ENCODE measurements at places on chromosomes 5 and 9.

GRCh38 chr5:6762697-6763096 is 49.5 kb downstream of the TENT4A start:
- no peak for DNase-seq

DNA sequence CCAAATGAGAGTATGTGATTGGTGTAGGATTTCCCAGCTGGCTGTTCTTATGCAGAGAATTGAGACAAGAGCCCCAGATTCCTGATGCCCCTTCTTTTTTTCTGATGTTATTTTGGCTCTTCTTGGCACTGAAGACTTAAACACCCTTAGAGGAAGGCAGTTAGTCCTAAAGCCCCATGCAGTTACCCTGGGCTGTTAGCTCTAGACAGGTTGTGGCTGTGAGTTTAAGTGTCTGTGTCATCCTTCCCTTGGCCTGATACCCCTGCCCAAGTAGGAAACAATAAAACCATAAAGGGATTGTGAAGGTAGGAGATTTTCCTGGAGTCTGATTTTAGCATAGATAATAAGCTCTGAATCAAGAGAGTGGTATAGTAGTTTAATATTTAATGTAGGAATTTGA is 13.2 kb downstream of the TNPO1 start:
- no peak for DNase-seq

- DNase-seq = no peak
Measured at GRCh38 chr9:15718423-15718822, 165.6 kb downstream of the CCDC171 start.

- DNase-seq = no peak
Measured at GRCh38 chr5:42495914-42496313, 72.7 kb downstream of the GHR start.

GRCh38 chr5:74037321-74037720 is 411.3 kb downstream of the ARHGEF28 start:
- no peak for DNase-seq

- peak; percentile 52 for DNase-seq
Measured at GRCh38 chr5:179608131-179608581, 15.3 kb downstream of the HNRNPH1 start.

DNA sequence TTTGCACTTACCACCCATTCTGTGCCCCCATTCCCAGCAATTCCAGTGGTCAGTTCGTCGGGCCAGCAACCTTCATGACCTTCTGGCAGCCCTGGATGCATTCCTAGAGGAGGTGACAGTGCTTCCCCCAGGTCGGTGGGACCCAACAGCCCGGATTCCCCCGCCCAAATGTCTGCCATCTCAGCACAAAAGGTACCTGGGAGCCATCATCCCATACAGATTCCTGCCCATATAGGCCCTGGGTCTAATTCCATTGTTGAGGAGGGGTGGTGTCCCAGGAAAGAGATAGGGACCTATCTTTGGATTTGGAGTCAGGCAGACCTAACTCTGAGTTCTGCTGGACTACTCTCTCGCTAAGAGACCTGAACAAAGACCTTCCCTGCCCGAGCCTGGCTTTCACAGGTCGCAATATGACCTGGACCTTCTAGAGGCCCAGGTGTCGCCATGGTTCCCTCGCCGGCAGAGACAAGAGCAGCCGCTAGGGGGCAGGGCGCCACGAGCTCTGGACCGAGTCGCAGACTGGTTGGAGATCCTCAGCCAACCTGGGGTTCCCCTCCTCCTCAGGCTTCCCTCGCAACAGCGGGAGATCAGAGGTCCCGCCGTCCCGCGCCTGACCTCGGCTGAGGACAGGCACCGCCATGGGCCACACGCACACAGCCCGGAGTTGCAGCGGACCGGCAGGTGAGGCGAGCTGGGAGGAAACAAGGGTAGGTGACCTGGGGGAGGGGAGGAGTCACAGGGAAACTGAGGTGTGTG is 3.1 kb downstream of the SLC4A9 start:
- DNase-seq = peak; percentile 68

DNA sequence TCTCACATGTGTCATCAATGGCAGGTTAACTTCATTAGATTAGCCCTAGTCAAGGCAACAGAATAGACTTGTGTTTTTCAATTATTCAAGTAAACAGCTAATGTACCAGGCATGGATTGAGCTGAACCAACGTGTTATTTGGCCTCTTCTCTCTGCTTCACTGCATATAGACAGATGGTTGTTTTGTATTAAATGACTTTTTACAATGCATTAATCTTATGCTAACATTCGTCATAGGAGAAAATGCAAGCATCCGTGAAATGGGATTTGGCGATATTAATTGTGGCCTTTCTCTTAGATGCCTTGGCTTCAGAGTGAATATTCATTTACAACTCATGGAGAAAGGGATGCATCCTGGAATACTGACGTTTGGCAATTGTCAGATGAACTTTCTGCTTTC is 208.0 kb downstream of the KCTD16 start:
- DNase-seq = no peak

GRCh38 chr5:152634586-152634985 is 229.5 kb upstream of the NMUR2 start:
- peak; percentile 60 for DNase-seq

- DNase-seq = no peak
Measured at GRCh38 chr5:2755681-2756171, 4.2 kb upstream of the IRX2 start.

DNA sequence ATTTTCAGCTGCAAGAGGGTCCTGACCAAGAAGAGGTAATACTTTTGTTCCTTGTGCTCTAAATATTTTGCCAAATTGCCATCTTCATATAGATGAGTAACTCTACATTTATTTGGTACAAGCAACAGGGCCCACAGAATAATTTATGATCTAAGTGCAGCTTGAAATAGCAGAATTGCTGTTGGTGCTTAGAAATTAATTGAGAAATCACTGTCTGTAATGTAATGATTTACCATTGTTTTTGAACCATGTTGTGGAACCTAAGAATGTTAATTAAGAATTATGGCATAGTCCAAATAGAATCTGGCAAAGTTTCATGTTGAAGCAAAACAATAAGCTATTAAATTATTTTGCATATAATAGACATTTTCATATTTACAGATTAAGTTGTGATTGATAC is 44.8 kb upstream of the NUDT12 start:
- DNase-seq = no peak

GRCh38 chr5:160333721-160334120 is 21.4 kb upstream of the CCNJL start:
- no peak for DNase-seq

- DNase-seq = no peak
Measured at GRCh38 chr5:175215906-175216305, 228.1 kb downstream of the DRD1 start.

- no peak for DNase-seq
Measured at GRCh38 chr5:115770466-115770865, 46.0 kb downstream of the CDO1 start.

GRCh38 chr5:106292654-106293053 is 1378.1 kb downstream of the EFNA5 start:
- DNase-seq = no peak

- no peak for DNase-seq
Measured at GRCh38 chr5:61805101-61805500, 473.0 kb downstream of the ZSWIM6 start.

DNA sequence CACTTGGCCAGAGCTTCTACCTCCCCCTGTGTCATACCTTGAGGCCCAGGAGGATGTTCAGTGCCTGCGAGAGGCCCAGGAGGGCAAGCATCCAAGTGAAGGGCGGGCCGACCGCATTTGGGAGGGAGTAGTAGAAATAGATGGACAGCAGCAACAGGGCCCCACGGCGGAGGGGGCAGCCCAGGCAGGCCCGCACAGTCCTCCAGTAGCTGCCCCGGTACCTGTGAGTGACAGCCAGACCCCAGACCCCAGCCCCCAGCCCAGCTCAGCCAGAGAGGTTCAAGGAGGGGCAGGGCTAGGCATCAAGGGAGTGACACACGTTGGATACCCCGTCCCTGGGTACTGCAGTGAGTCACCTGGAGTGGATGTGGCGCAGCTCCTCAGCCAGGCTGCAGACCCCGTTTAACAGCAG is 1.4 kb downstream of the STING1 start:
- DNase-seq = no peak

GRCh38 chr9:116178481-116179211 is 25.1 kb downstream of the PAPPA start:
- no peak for DNase-seq

DNA sequence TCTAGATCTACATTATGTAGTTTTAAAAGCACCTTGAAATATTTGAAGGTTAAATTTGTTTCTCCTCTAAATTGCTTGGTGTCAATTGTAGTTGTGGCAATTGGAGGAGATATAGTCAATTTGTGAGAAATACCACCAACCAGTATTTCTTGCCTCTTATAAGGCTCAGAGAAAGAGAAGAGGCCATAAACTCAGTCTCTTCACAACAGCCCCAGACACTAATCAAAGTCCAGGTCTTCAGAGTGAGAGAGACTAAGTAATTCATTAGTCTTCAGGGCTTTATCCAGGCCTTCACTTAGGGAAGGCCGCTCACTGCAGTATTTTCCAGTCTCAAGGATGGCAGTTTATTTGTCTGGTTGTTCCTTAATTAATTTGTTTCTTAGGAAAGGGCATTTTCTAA is 168.0 kb upstream of the RGMB start:
- DNase-seq = no peak

DNA sequence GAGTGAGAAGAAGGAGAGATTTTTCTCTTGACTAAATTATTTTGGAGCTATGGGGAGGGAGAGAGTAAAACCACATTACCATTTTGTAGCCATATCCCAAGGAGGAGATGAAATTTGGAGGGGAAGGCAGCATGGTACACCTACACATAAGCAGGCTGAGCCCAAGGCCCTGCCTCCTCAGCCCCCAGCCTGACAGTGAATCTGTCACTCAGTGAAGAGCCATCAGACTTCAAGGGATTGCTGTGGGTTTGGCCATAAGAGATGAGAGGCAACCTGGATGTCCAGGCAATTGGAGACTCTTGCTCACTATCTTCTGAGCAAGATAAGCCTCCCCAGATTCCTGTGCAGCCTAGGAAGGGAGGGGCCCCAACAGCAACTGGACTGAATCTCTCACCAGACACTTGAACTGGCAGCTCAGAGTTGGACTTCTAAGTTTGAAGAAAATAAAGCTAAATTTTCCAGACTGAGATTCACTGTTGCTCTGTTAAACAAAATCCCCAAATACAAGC is 216.6 kb downstream of the SEMA6A start:
- DNase-seq = no peak

- DNase-seq = no peak
Measured at GRCh38 chr5:103452089-103452488, 110.5 kb downstream of the NUDT12 start.

GRCh38 chr9:114071197-114071795 is 6.8 kb downstream of the AMBP start:
- DNase-seq = no peak

DNA sequence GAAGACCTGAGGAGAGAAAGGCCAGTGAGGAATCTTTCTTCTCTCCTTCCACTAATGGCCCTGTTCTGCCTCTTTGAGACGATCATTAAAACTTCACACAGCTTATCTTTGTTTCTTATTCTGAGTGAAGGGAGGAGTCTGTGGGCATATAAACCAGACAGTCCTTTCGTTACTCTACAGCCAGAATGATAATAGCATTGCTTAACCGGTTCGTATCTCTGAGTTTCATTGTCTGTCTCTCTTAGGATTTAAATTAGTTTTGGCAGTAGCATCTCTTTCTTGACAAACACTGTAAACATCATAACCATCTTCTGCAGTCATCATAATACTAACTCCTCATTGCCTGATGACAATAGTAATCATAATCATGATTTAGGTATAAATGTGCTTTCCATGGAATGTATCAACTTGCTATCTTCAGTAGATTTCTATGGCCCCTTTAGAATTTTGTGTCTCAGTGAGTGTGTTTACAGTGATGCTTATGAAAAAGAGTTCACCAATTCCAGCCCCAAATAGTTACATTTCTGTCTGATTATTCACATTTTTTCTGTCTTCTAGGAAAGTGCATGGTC is 618.8 kb upstream of the KLF4 start:
- no peak for DNase-seq

GRCh38 chr9:113488490-113488889 is 25.0 kb downstream of the RGS3 start:
- no peak for DNase-seq

DNA sequence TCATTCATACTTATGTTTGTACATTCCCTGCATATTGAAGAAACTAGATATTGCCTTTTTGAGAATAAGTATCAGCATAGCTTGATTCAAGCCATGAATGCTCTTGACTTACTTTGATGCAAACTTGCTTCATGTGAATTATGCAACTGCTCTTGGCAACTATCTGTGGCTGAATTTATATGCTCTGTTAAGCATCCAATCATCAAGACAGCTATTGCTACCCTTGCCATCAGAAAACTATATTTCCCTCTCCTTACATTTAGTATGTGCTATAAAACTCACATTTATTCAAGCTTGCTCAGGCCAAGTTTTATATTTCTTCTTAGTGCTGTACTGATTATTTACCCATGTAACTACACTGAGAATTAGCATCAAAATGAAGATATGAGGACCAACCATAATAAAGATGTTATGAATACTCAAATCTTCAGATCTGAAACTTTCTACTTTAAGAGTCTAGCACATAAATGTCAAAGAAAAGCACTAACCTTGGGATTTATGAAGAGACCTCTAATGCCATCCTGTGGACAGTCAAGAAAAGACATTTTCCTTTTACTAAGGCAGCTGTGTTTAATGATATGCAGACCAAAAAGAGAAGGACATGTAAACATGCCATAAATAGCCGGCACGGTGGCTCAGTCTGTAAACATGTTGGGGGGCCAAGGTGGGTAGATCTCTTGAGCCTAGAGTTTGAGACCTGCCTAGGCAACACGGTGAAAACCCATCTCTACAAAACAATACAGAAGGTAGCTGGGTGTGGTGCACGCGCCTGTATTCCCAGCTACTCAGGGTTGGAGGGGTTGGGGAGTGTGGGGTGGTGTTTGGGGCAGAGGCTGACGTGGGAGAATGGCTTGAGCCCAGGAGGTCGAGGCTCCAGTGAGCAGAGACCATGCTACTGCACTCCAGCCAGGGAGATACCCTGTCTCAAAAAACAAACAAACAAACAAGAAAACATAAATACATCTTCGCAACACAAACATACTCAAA is 267.0 kb upstream of the TYRP1 start:
- no peak for DNase-seq

DNA sequence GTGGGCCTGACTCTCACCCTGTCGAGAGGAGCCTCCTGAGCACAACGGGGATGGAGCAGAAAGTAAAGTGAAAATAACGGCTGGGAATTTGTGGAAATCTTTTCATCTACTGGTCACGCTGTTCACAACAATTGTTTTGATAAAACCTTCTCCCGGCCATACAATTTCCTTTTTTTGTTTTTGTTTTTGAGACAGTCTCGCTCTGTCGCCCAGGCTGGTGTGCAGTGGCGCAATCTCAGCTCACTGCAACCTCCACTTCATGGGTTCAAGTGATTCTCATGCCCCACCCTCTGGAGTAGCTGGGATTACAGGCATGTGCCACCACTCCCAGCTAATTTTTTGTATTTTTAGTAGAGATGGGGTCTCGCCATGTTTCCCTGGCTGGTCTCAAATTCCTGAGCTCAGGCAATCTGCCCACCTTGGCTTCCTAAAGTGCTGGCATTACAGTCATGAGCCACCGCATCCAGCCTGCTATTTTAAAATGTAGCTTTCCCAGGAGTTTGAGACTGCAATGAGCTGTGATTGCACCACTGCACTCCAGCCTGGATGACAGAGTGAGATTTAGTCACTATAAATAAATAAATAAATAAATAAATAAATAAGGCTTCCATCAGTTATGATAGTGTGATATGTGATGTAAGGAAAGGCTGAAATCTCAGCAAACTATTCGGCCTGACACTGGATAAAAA is 73.5 kb upstream of the PTGER4 start:
- DNase-seq = no peak

- no peak for DNase-seq
Measured at GRCh38 chr5:90050103-90050502, 359.5 kb downstream of the CETN3 start.

- DNase-seq = no peak
Measured at GRCh38 chr9:130763331-130764171, 70.0 kb downstream of the EXOSC2 start.
